ENCODE measurements at places on chromosomes 12 and 14. TPM values are rescaled to one million over a fixed set of nuclear protein-coding genes. Genes with fewer than 3 reads are reported as not detected.

Gene HOXC12
- not detected for total RNA-seq

Gene CFAP73
- not detected for total RNA-seq

- H3K27ac ChIP-seq, result no peak overlapping the region
- H3K36me3 ChIP-seq, result no peaks in the 10 kb centered on the region
- H3K4me1 ChIP-seq, result peaks cover 10% of the 10 kb centered on the region
- DNase-seq, result no peak
- no peaks in the 10 kb centered on the region for H3K27me3 ChIP-seq
- H3K4me3 ChIP-seq, result no peak overlapping the region
Measured at GRCh38 chr12:42593874-42594273, 4.3 kb upstream of the PRICKLE1 start.

DNA sequence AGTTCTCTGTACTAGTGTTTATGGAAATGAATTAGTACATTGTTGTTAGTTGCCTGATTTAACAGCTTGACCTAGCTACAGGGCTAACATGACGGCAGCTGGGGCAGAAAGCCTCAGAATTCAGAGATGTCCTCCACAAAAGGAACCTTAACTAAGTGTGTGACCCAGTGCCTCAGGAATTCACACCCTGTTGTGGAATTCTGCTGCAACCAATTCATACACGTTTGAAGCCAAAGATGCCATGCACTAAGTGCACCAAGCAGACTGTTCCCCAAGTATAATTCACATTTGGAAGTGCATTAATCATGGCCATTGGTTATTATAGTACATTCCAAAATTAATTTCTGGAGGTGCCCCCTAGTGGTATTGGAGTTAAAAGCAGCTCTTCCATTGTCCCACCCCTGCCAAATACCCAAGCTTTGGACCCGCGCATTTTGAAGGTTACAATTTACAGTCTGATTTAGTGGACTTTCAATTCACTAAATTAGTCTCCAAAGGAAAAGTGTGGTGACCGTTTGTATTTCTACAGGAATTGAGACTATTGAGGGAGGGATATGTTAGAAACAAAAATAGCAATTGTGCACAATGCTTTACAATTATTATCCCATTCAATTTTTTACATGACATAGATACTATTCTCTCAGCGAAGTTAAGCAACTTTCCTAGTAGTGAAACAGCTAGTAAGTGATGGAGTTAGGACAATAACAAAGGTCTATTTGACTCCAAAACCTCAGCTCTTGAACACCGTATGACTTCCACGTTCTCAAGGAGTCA is 85.9 kb downstream of the PAX9 start:
- no peak for DNase-seq
- H3K4me3 ChIP-seq, result no peak overlapping the region
- H3K27me3 ChIP-seq, result no peaks in the 10 kb centered on the region

- peak overlapping the region; percentile 19 for H3K4me3 ChIP-seq
- H3K36me3 ChIP-seq, result no peaks in the 10 kb centered on the region
- peak overlapping the region; percentile 80 for H3K27ac ChIP-seq
Measured at GRCh38 chr14:93073910-93074769, 41.6 kb downstream of the ITPK1 start.

DNA sequence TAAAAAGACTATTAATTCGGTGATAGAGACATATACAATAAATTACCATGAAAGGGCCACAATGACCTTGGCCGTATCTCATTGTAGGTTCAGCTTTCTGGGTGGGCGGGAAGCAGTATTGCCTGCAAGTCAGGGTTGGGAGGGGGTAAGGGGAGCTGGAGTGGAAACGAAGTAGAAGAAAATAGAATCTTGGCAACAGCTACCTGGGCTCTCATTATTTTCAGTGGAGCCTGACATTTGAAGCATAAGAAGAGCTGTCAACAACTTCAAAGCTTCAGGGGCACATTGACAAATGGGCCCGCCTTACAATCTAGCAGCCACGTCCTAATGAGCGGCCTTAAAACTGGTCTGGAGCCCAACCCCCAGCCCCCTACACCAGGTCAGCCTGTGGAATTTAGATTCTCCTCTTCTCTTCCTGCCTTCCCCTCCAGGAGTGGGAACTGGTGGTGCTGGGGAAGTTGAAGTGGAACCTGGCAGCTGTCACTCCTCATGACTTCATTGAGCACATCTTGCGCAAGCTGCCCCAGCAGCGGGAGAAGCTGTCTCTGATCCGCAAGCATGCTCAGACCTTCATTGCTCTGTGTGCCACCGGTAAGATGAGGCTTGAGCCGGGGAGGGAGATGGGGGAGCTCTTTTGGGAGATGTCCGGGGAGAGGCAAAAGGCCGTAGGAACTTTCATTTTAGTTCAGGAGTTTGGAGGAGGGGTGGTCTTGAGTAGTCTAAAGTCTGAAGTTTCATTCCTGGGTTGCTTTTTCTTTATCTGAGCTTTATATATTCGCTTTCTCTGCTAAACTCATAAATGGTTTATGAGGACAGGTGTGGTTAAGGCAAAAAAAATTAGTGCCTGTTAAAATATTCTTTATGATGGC is 5.0 kb downstream of the CCND2 start:
- H3K4me3 ChIP-seq, result no peak overlapping the region
- peaks cover 26% of the 10 kb centered on the region for H3K36me3 ChIP-seq
- H3K27ac ChIP-seq, result peak overlapping the region; percentile 97
- H3K27me3 ChIP-seq, result no peaks in the 10 kb centered on the region
- H3K4me1 ChIP-seq, result peaks cover 74% of the 10 kb centered on the region

- H3K27me3 ChIP-seq, result no peaks in the 10 kb centered on the region
- no peaks in the 10 kb centered on the region for H3K36me3 ChIP-seq
- H3K4me1 ChIP-seq, result peaks cover 60% of the 10 kb centered on the region
- DNase-seq, result peak; percentile 93
Measured at GRCh38 chr12:109995686-109996482, at the start of gene GIT2. GIT2 (minus strand) TSS chr12:109996368; CDS start chr12:109996224, 144 bp downstream.

Gene PLEKHA5
- 58.4 TPM for total RNA-seq

- no peaks in the 10 kb centered on the region for H3K4me1 ChIP-seq
- DNase-seq, result no peak
- no peak overlapping the region for H3K4me3 ChIP-seq
- H3K36me3 ChIP-seq, result no peaks in the 10 kb centered on the region
- H3K27ac ChIP-seq, result no peak overlapping the region
Measured at GRCh38 chr14:60905923-60906322, 75.0 kb downstream of the TRMT5 start.

Gene TMEM233
- 0.49 TPM for total RNA-seq

Gene ZNF385A
- 38.8 TPM for total RNA-seq

Gene MYF5
- total RNA-seq, result not detected

DNA sequence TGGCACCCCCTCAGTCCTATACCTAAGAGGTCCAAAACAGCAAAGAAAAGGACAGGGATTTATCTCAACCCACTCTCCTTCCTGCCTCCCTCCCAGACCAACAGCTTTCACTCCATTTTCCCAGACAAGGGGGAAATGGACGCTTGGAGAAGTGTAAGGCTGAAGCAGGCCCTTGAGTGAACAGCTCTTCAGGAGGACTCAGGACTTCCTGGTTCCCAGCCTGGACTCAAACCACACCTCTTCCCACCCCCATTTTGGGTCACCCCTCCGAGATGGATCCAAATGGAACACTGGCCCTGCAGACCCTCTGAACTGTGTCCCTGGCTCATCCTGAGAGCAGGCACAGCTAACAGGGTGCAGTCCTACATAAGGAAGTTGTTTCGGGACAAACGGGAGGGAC is 2.7 kb downstream of the KMT2D start:
- peaks cover 60% of the 10 kb centered on the region for H3K4me1 ChIP-seq
- H3K27me3 ChIP-seq, result no peaks in the 10 kb centered on the region
- peak overlapping the region; percentile 51 for H3K27ac ChIP-seq
- H3K36me3 ChIP-seq, result peaks cover 19% of the 10 kb centered on the region
- no peak for DNase-seq
- H3K4me3 ChIP-seq, result peak overlapping the region; percentile 96

Gene KLRD1
- total RNA-seq, result 4.4 TPM

GRCh38 chr12:98439981-98440581 is 75.3 kb upstream of the TMPO start:
- no peak overlapping the region for H3K27ac ChIP-seq
- no peak for DNase-seq
- H3K36me3 ChIP-seq, result no peaks in the 10 kb centered on the region
- H3K4me3 ChIP-seq, result no peak overlapping the region

- DNase-seq, result no peak
- no peaks in the 10 kb centered on the region for H3K36me3 ChIP-seq
- no peak overlapping the region for H3K4me3 ChIP-seq
- H3K27me3 ChIP-seq, result peaks cover 7% of the 10 kb centered on the region
- no peak overlapping the region for H3K27ac ChIP-seq
- peaks cover 34% of the 10 kb centered on the region for H3K4me1 ChIP-seq
Measured at GRCh38 chr14:101562659-101563351, 1.5 kb downstream of the DIO3 start.

GRCh38 chr12:25480145-25480544 is 72.9 kb downstream of the LMNTD1 start:
- no peak for DNase-seq
- no peak overlapping the region for H3K4me3 ChIP-seq
- H3K36me3 ChIP-seq, result no peaks in the 10 kb centered on the region

Gene MED13L
- total RNA-seq, result 161 TPM

DNA sequence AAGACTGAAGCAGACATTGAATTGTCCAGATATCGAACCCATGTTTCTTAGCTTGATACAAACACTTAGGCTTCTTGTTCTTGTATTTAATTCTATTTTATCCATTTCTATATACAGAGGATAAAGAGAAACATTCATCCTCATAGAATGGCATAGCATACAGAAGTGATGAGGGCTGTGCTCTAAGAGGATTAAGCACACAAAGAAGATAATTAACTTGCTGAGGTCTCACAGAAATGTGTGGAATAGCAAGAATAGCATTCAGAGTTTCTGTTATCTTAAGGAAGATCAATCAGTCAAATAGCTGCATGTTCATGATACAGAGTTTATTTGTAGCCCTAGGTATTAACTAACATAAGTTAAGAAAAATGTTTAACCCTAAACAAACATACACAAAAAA is 27.3 kb upstream of the STRAP start:
- no peaks in the 10 kb centered on the region for H3K36me3 ChIP-seq
- H3K27me3 ChIP-seq, result no peaks in the 10 kb centered on the region
- H3K27ac ChIP-seq, result no peak overlapping the region
- H3K4me1 ChIP-seq, result no peaks in the 10 kb centered on the region
- H3K4me3 ChIP-seq, result no peak overlapping the region

Gene ASCL1
- total RNA-seq, result not detected

Gene KRT75
- total RNA-seq, result not detected

DNA sequence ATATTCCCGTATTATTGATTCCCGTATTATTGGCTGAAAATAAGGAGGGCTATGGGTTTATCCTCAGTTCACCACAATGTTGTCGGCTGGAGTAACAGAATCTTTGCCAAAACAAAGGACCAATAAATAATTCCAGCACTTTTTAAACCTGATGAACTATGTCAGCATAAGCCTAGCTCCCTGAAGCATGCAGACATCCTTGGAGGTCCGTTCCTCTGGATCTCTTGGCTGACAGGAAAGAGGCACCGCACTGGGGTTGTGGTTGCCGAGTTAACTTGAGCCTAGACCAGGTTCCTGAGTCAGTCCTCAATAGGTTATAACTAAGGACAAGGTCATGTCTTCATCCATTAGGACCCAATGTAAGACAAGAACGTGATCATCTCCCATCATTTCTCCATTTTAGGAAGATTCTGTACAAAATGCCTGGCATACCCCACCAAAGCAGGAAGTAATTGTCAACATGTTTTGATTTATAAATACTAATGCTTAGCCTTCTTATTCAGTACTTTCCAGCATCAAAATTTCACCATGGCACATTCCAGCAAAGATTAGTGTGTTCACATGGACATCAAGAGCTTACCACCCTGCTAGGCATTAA is 36.6 kb downstream of the NID2 start:
- peaks cover 26% of the 10 kb centered on the region for H3K4me1 ChIP-seq
- H3K4me3 ChIP-seq, result no peak overlapping the region
- H3K27me3 ChIP-seq, result no peaks in the 10 kb centered on the region
- H3K36me3 ChIP-seq, result no peaks in the 10 kb centered on the region

Gene SPIC
- total RNA-seq, result not detected

Gene SDR9C7
- total RNA-seq, result 11.0 TPM

Gene RNASE9
- not detected for total RNA-seq

- no peak overlapping the region for H3K27ac ChIP-seq
- H3K4me1 ChIP-seq, result no peaks in the 10 kb centered on the region
- no peaks in the 10 kb centered on the region for H3K36me3 ChIP-seq
- H3K4me3 ChIP-seq, result no peak overlapping the region
- no peaks in the 10 kb centered on the region for H3K27me3 ChIP-seq
- DNase-seq, result no peak
Measured at GRCh38 chr12:26133521-26133920, 8.7 kb upstream of the BHLHE41 start.

- H3K4me3 ChIP-seq, result no peak overlapping the region
- no peak for DNase-seq
- no peaks in the 10 kb centered on the region for H3K4me1 ChIP-seq
- H3K27me3 ChIP-seq, result no peaks in the 10 kb centered on the region
- H3K36me3 ChIP-seq, result no peaks in the 10 kb centered on the region
- no peak overlapping the region for H3K27ac ChIP-seq
Measured at GRCh38 chr12:82600379-82600778, 86.3 kb upstream of the TMTC2 start.

GRCh38 chr12:107660235-107660634 is 25.4 kb upstream of the PWP1 start:
- peaks cover 5% of the 10 kb centered on the region for H3K36me3 ChIP-seq
- H3K4me3 ChIP-seq, result no peak overlapping the region
- H3K27ac ChIP-seq, result no peak overlapping the region
- H3K27me3 ChIP-seq, result no peaks in the 10 kb centered on the region

DNA sequence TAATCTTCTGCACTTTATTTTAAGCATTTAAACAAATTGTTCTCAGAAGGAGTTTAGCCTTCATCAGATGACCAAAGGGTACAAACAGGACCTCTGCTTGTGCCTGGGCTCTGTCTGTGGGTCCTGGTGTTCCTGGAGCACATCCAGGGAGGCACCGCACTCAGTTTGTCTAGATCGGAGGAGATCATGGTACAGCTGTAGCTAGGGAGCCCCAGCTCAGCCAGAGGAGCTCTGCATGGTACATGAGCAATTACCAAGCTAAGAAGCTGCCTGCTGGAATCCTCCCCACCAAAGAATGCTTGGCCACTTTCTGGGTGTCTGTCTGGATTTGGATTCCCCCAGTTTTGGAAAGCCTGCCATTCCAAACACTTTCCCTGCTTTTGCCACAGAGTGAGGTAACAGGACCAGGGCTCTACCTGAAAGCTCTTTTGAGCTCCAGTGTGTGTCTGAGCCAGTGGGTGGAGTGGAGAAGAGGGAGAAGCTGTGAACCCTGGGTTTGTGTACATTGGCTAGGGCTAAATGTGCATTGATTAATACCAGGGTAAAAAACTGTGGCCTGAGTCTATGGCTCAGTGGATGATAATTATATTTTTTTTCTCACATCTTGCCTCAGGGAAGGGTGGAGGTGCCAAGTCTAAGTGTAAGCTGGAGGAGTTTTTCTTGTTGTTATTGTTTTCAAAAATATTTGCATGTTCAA is 163.7 kb upstream of the IGF1 start:
- DNase-seq, result no peak
- no peak overlapping the region for H3K27ac ChIP-seq
- no peak overlapping the region for H3K4me3 ChIP-seq
- no peaks in the 10 kb centered on the region for H3K27me3 ChIP-seq
- H3K4me1 ChIP-seq, result no peaks in the 10 kb centered on the region

DNA sequence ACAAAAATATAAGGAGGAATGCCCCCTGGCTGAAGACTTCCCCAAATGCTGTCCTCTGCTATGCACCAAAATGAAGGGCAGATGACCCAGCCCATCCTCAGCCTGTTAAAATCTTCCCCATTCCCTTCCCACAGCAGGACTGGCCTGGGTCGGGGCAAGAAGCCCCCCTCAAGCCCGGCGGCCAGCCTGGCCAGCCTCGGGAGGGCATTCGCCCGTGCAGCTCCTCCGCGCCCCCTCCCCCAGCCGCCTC is 413 bp downstream of the RARG start:
- no peak for DNase-seq
- H3K4me3 ChIP-seq, result peak overlapping the region; percentile 62
- H3K36me3 ChIP-seq, result no peaks in the 10 kb centered on the region
- peak overlapping the region; percentile 95 for H3K27ac ChIP-seq
- peaks cover 82% of the 10 kb centered on the region for H3K4me1 ChIP-seq

Gene CISTR
- not detected for total RNA-seq

Data from vagina (tissue), 2 donors.